ENCODE measurements at places on chromosomes 16 and 17.

DNA sequence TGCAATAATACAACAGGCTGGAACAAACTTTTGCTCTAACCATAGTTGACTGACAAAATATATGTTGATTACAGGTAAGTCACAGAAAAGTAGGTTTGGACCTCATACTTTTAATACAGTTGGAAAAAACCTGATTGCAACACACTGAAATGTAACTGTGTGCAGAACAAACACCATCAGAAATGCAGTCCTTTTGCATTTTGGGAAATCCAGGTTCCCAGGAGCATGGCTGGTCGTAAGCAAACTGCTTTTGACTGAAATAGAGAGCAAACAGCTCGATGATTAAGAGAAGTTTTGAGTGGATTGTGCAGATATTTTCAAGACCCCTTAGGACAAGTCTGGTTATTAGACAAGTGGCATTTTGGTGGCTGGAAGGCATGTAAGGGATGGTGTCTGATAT lies 8.0 kb downstream of the IGF2BP1 start:
- peak; percentile 7 for DNase-seq

GRCh38 chr17:82059272-82060000 lies 6.2 kb downstream of the DUS1L start:
- DNase-seq = no peak

DNA sequence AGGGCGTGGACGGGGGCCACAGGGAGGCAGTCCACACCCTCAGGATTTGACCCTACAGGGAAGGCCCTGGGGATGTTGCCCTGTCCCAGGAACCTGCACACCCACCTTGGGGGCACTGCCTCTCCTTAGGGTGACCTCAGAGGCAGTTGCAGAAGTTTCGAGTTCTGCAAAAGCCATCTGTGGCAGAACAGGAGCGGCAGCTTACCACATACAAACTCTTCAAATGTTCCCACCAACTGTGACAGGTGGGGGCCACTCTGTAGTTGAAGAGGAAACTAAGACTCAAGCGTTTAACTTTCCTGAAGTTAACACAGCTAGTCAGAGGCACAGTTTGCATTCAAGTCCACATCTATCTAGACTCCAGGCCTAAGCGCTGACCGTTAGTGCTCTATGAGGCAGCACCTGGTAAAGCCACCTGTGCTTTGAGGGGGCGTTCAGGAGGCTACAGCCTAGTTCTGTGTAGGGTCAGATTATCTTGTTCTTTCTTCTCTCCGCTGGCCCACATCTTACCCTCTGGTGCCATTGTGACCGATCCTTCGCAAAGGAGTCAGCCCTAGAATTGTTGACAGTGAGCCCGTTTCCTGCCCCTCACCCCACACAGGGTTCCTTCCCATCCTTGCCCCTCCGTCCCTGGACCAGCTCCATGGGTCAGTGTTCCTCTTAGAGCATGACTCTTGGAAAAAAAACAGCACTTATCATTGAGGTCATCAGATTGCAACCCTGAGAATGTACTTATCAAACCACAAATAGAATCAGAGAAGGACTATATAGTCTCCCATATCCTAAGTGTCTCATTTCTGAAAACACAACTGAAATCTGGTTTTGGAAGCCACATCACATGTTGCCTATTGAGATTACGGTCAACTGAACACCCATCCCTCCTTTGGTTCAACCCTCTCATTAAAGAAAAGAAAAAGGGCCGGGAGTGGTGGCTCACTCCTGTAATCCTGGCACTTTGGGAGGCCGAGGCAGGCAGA lies 45.4 kb downstream of the CDH1 start:
- DNase-seq = no peak

DNA sequence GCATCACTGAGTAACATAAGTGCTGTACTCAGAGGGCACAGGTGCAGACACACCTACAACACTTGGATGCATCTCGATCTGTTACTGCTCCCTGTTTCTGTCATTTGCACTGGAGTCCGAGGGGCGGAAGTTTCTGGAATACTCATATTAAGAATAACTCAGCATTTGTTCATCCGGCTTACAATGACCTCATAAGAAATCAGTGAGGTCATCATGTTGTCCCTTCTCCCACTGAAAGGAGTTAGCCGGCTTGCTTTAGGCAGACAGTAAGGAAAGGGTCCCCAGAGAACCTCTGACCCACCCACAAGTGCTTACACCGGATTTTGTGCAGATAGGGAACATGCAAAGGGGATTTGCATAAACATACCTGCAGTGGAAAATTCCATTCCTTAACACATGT lies 344.7 kb downstream of the HAPSTR1 start:
- DNase-seq = no peak

- DNase-seq = no peak
These were observed 4.9 kb upstream of the ZG16B start for GRCh38 chr16:2825049-2825742.

Data from activated CD8-positive, alpha-beta memory T cell treated with anti-CD3 and anti-CD28 coated beads, Interleukin-2, amount 50 U/mL, for 48 hours (primary cell).